ENCODE measurements at places on chromosomes 2 and 18. TPM values are rescaled to one million over a fixed set of nuclear protein-coding genes. Genes with fewer than 3 reads are reported as not detected.

- no peak for DNase-seq
Measured at GRCh38 chr18:9913151-9913525, 678 bp upstream of the VAPA start.

- DNase-seq, result no peak
Measured at GRCh38 chr18:57920036-57920435, 116.9 kb upstream of the ATP8B1 start.

DNA sequence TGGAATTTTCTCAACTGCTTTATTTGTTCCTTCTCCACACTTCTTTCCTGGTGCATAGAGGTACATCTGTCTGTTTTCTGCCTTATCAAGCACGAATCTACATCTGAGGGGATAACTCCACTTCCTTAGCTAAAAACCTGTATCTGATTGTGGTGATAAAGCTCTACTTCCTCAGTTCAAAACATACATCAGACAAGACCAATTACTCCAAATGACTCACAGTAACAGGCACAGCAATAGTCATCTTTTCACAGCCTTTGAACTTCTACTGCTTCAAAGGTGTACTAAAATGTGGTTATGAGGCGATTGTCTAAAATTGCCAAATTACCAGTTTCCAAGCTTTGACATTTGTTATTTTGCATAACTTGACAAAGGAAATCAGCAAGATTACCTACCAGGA lies 803.6 kb upstream of the ZEB2 start:
- no peak for DNase-seq

- no peak for DNase-seq
Measured at GRCh38 chr2:56502616-56503015, 318.8 kb downstream of the CCDC85A start.

DNA sequence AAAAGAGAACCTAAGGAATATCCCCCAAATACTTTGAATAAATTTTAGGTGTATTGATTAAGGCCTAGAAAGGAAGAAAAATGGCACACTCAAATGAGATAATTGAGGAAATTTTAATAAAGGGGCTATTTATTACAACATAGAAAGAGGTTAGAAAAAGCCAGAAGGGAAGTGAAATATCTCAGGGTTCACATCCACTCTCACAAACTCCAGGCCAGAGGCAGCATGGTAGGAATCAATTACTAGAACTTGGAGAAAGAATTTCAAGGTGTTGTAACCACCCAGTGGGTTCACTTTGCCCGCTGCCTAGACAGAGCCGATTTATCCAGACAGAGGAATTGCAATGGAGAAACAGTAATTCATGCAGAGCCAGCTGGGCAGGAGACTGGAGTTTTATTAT lies 617.5 kb upstream of the ACVR2A start:
- DNase-seq, result no peak

DNA sequence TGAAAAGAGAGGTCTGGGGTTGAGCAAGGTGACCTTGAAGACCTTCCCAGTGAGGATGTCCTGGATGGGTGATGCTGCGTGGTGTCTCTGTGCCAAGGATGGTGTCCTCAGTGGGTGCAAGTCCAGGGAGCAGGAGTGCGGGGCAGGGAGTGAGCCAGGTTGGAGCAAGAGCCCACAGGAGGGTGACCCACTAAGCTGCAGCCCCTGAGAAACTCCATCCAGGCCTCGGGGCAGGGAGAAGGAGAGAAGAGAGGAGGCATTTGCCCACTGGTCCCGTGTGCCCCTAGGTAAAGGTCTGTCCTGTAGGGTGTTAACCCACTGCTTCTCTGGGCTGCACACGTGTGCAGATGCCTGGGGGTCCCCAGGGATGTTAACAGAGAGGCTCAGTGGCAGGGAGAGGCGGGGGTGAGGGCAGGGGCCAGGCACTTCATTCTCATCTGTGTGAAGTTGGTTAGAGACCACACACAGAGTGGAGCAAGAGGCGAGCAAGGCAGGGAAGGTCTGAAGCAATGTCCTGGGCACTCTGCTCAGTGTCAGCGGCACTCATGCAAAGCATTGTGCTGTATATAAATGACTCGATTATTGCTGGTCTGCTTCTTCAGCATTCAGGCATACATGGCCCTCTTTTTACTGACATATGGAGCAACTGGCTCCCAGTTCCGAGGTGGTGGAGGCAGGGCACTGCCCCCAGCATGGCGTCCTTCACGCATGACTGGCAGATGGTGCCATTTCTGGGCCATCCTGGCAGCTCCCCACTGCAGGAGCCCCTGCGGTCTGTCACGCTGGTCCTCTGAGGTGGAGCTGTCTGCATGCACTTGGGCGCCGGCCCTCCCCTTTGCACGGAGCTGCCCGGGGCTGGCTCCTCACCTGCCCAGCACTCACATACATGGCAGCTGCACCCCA lies 117.2 kb upstream of the HS6ST1 start:
- peak; percentile 22 for DNase-seq

DNA sequence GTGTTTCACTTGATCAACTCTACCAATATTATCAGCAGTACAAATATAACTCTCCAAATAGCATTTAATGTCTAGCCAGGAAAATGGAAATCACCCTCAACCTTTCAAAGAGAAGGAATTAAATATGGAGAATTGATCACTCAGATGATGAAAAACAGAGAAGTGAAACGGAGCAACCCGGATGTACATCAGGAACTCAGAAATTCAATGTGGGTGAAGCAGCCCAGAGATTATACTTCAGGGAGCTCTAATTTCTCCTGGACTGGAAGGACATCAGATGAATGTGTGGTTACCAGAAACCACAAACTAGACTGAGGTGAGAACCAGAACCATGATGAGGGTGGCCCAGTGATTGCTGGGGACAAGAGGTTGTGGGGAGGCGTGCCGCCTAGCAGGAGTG lies 35.5 kb upstream of the COBLL1 start:
- DNase-seq, result no peak

DNA sequence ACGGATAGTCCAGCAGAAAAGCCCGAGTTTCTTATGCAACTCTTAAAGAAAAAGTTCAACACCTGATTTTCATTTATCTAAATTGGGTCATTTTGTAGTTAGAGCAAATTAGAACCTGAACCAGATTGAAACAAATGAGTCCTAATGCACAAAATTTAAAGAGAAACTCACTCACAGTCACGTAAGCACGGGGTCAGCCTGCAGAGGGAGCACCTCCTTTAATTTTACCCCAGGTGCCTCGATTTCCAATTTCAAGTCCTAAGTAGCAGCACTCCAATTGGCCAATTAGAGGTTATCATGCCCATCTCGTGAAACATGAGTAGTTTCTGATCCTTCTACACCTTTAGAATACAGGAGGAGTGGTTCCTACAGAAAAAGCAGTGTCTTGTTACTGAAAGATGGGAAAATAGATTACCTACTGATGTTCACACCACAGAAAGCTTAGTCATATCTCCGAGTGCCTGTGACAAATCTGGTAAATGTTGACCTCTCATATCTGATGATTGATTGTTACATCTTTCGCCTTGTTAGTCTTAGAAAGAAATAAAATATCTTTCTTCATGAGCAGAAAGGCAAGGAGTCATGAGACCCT lies 1929.8 kb upstream of the LRRTM1 start:
- peak; percentile 37 for DNase-seq

GRCh38 chr2:109123586-109124201 lies 5.3 kb upstream of the SH3RF3 start:
- no peak for DNase-seq

DNA sequence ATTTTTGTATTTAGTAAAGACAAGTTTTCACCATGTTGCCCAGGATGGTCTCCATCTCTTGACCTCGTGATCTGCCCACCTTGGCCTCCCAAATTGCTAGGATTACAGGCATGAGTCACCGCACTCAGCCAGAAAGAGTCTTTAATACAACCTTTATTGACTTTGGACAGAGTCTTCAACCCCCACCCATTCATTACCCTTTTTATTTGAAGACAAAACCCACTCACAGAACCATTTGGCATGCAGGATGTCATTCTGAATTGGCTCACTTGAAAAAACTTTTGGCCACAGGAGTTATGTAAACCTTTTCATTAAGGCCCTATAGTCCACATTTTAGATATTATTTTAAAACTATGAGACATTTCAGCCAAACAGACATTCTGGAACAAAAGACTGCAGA lies 217.9 kb upstream of the RND3 start:
- no peak for DNase-seq

- no peak for DNase-seq
Measured at GRCh38 chr2:100655936-100656534, 93.2 kb downstream of the PDCL3 start.

DNA sequence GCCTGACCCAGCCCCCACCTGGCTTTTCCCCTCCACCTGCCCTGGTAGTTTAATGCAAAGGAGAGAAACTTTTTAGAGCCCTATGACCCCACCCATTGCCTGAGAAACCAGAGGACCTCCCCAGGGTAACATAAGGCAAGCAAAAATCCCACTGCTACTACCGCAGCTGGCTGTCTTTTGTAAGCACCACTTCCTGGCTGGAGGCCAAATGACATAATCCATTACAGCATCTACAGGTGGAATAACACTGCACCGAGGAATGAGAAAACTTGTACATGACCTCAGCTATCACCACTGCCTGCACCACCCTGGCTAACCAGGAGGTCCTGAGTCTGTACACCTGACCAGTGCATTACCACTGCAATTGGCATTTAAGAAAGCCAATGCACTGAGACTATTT lies 149.6 kb upstream of the GALNT5 start:
- no peak for DNase-seq

DNA sequence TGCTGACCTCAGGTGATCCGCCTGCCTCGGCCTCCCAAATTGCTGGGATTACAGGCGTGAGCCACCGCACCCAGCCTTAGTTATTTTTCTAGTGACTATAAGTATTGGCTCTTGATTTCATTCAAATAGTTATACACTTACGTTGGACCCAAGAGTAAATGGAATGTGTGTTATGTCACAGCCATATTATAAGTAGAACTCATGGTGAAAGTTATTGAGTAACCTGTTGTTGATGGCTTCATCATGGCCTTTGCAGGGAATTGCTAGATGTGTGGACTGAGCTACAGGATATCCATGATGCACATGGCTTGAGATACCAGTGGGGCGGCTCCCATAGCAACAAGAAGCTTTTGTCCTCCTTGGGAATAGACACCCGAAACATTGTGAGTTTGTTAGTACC lies 44.7 kb downstream of the AFTPH start:
- DNase-seq, result no peak

GRCh38 chr2:189293164-189293563 lies 113.6 kb upstream of the COL5A2 start:
- DNase-seq, result no peak

DNA sequence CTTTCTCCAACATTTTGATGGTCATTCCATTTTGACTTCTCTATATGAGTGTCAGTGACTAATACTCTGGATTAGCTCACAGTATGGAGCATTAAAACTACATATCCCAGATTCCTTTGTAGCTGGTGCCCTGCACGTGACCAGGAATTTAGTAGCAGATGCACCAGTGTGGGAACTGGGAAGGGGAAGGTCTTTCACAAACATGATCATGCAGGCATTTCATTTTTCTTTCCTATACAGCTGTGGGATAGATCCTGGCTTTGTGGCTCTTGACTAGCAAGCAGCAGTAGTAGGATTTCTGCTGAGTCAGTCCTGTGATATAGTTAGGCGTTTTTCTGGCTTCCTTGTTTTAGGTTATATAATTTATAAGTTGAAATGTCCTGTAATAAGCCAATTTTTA lies 971.0 kb upstream of the CDH2 start:
- DNase-seq, result peak; percentile 65

DNA sequence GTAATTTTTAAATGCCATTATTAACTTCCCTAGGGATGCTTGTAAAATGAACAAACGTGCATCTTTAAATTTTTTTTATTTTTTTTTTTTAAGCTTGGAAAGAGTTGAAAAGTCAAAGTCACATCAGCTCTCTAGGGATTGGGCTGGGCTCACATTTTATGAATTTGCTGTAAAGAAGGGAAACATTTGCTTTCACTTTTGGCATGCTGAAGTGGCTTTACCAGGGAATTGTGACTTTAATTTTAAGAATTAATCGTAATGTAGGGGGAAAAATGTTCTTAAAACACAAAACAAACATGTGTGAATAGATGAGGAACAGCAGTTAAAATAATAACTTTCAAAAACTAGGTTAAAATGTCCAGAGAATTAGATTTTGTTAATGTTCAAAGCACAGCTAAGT lies 123.0 kb downstream of the AGAP1 start:
- DNase-seq, result no peak

DNA sequence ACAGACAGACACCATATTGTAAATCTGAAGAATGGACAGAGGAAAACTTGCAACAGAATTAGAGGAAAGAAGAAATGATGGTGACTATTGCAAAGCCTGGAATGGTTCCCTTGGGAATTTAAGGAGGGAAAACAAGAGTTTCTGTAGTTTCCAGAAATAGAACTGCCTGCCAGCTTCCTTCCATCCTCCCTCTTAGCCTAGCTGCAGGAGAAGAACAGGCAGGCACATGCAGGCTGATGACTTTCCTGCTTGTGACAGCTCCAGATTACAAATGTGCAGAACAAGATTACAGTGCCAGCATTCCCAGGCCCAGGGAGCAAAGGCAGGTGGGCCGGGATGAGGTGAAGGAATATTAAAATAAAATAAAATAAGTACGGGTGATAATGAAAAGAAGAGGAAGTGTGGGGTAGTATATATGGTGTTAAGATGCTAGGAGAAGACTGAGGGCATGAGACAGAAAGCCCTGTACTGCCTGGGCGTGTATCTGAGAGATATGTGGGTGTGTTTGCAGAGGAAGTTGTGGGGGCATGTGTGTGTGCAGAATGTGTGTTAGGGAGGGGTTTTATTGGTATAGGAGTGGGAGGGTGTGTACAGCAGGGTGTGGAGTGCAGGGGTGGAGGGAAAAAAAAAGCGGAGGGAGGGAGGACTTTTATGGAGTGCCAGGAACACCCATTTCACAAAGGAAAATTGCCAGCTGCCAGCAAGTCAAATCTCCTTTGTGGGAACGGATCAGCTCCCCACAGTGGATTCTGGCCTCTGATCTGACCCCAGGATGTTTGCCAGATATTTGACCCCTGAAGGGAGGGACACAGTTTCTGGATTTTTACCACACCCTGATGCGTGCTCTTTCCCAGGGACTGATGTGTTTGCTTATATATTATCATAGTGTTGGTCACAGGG lies 43.9 kb upstream of the NEMP2 start:
- no peak for DNase-seq

GRCh38 chr18:60894254-60894945 lies 438.8 kb upstream of the CDH20 start:
- DNase-seq, result no peak

Gene DLX1
- total RNA-seq, result not detected

Gene RTP5
- total RNA-seq, result not detected

Gene EGR4
- 0.23 TPM for total RNA-seq

Gene COL4A3
- total RNA-seq, result 2.1 TPM

Gene SPC25
- 22.4 TPM for total RNA-seq

Gene FOXI3
- total RNA-seq, result 0.93 TPM

Gene AGXT
- total RNA-seq, result 0.18 TPM

Gene REEP1
- total RNA-seq, result 2.0 TPM

Gene CNRIP1
- total RNA-seq, result 0.57 TPM

Gene PIEZO2
- 7.3 TPM for total RNA-seq

All from endodermal cell (in vitro differentiated cells).